A549 (cell line): ENCODE measurements at places on chromosomes 11 and 22.

DNA sequence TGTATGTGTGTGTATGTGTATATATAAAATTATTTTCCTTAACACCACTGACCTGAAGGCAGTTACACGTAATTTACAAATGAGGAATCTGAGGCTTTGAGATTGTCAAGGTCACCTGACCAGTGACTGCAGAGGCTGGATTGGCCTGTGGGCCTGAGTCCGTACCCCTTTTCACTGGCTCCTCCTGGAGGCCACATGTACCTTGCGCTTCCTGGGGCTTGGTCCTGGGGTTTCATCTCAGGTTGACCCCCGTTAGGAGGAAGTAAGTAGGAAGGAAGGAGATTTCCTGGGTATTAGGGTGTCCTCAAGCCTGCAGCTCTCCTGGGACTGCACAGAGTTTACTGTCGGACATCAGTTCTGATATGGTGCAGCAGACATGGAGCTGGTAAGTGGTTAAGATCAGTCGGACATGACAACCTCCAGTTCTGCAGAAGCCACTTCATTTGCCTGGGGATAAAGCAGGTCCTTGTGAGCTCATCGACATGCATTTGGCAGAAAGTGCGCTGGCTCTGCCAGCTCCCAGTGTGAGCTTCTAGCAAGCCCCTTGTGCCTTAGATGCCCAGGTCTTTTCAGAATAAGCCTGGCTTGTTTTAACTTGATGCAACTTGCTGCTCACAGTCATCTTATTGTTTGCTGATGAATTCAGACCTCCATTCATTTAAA, 36.6 kb downstream of the ST3GAL4 start:
- peak; percentile 14 for DNase-seq

DNA sequence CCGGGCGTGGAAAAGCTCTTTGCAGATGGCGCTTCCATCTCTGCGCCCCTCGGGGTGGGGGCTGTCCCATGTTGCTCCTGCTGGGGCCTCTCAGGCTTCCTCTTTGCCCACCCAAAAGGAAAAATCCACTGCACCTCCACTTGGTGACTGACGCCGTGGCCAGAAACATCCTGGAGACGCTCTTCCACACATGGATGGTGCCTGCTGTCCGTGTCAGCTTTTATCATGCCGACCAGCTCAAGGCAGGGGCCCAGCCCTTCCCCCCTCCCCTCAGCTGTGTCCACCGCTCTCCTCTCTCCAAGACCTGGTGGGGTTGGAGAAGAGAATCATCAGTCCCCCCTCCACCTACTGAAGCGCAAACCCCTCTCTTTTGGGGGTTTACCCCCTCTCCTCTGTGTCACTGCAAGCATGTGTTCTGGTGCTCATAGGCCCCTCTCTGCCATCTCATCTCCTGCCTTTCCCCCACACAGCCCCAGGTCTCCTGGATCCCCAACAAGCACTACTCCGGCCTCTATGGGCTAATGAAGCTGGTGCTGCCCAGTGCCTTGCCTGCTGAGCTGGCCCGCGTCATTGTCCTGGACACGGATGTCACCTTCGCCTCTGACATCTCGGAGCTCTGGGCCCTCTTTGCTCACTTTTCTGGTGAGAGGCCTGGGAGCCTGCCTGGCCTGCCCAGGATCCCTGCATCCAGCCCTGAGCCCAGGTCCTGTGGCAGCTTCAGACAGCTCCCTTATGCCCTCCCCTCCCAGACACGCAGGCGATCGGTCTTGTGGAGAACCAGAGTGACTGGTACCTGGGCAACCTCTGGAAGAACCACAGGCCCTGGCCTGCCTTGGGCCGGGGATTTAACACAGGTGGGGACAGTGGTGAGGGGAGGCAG, 1.8 kb downstream of the LARGE2 start:
- no peak for DNase-seq

DNA sequence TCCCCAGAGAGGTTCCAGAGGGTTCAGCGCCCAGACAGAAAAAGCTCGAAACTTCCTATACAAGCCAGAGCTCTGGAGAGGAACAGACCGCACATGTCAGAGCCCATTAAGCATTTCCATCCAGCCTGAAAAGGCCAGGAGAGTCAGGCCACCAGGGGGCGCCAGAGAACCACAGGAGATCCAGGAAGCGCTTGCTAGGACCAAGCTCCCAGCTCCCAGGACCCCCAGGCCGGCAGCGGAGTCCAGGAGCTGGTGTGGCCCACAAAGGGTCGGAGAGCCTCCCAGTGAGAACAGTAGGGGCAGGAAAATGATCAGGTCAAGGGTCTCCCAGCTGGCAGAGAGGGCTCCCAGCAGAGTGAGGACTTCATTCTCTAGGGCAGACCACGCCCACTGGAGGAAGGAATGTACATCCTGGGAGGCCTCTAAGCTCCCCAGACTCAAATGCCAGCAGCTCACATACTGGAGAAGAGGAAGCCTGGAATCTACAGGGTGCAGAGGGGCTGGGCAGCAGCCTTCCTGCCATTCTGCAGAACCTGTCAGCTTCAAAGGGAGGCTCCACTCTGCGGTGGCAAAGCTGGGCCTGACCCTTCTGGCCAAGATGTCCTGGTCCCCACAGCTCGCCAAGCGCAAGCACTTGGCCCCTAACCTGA, 2.1 kb upstream of the MEI1 start:
- peak; percentile 80 for DNase-seq

DNA sequence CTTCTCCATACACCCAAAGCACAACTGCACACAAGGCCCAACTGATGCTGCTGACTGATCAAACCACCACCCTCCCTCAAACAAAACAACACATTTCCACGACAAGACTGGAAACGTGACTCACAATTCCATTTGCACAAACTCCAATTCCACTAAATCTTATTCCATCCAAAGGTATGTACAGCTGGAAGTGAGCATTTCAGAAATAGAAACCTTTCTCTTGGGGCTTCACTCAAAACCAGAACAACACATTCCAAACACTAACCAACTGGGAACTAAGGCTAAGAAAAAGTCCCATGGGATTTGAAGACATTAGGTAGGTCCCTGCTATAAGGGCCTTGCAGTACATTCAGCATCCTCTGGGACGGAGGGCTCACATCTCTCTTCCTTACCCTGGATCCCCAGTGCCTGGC, 19.6 kb downstream of the MORC2 start:
- DNase-seq = peak; percentile 8

GRCh38 chr11:85316967-85317366, 310.2 kb downstream of the DLG2 start:
- DNase-seq = peak; percentile 85

GRCh38 chr11:59012398-59013265, 73.3 kb downstream of the GLYATL1 start:
- no peak for DNase-seq

DNA sequence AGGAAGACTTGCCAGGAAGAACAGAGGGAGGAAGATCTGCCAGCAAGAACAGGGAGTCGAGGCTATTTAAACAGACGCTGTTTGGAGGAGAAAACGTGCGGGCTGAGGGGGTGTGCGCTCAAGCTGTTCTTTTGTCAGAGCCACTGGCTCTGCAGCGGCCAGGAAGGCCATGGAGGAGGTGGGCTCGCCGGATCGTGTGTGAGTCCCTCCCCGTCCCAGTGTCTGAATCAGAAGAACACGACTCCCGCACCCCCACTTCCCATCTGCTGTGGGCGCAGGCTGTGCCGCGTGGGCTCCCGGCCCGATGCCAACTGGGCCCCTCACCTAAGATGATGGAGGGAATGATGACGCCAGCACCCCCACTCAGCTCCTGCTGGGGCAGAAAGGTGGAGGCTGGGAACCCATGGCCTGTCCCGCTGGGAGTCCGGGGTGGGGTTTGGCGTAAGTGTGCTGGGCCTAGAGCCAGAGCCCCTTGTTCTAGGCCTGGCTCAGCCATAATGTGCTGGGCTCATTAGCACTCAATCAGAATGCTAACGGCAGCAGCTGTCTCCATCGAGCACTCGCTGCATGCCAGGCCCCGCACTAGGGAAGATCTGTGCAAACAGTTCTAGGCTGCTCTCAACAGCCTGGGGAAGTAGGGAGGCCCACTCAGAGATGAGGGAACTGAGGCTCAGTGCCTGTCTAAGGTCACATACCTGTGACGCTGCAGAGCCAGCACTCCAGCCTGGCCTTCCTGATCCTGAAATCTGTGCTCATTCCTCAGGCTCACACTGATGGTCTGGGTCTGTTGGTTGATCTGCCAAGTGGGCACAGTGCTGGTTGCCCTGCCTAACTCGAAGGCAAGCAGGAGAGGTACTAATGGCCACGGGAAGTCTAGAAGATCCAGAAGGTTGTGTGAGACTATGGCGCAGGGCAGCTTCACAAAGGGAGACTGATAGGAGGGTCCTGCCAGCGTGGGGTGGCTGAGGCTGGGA, 11.5 kb downstream of the NPTXR start:
- no peak for DNase-seq

GRCh38 chr11:33692541-33692940, 8.1 kb downstream of the C11orf91 start:
- DNase-seq = no peak

DNA sequence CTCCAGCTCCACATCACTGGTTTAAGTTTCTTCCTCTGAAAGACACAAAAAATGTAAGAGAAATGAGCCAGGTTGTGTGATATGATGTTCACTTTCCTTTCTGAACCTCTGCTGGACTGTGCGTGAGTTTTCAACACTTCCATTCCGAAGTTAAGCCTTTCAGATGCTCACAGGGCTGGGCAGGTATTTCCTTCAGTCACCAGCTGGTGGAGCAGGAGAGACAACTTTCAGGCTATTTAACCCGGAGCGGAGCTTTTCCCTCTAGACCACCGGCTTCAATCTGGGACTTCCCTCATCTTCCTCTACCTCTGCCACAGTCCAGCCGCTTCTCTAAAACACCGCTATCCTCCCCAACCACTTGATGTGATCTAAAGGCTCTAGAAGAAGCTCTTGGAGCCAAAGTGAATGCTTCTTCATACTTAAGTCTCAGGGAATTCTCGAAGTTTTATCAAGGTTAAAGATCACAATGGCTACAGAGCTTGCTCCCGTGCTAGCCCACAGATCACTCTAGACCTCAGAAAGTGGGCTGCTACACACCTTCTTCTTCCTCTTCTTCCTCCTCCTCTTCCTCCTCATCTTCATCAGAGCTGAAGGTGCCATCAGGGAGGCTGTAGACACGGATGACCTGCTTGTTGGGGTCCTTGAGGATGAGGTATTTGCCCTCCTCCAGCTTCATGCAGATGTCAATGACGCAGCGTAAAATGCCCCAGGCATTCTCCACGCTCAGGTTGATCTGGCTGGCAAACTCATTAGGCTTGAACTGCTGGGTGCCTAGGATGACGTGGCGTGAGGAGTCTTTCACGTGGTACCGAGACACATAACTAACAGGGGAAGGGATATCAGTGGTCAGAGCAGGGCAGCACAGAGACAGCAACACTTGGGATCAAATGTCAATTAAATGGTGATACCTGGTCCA, 4.4 kb upstream of the FOXRED2 start:
- DNase-seq = peak; percentile 52

DNA sequence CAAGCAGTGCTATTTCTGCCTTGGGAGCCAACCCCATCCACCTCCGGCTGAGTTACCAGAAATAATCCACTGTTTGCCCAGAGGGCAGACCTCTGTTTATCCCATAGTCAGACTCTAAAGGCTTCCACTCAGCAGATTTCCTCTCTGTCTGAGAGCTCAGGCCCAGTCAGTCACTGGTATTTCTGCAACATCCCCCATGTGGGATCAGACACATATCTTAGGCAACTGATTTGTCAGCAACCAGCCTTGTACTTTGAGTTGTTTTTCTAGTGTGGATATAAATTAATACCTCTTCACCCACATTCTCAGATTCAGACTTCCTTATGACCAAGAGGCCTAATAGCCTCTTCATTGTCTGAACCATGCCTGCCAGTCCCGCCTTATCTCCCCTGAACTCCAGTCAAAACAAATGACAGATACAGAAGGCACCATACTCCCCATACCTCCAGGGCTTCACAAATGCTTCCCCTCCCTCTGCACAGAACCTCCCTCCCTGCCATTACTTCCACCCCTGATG, 193.6 kb downstream of the FAM76B start:
- no peak for DNase-seq

DNA sequence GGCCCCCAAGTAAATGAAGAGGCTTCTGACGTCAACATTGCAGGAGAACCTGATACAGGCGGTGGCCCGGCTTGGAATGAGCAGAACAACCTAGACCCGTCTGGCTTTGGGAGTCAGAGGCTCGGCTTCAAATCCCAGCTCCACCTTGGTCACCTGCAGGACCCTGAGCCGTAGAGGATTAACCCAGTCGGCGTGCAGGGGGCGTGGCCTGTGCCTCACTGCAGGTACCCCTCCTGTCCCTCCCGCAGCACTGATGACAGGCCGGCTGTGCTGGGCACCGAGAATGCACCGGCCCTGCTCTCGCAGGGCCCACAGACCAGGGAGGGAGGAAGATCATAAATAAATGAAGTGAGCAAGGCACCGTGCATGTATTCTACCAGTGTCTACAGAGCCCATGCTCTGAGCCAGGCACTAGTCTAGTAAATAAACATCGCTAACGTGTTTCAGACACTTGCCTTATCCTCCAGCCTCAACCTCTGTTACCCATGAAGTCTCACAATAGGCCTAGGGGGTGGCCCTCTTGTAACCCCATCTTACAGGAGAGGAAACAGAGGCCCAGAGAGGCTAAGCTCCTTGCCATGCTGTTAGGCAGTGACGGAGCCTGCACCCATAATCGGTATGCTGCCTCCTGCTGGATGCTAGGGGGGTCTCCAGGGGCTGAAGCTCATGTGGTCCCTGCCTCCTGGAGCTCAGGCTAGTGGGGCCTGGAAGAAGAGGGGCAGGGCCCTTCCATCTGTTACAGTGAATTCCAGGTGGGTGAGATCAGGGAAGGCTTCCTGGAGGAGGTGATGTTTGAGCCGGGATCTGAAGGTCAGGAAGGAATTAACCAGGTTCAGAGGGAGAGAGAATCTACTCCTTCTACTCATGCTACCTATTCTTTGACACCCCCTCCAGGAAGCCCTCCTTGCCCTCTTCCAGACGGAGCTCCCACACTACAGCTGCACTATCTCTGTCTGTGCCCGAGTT, 53.4 kb downstream of the RTL6 start:
- DNase-seq = no peak

GRCh38 chr22:45226503-45227186, 14.0 kb downstream of the KIAA0930 start:
- DNase-seq = no peak

- no peak for DNase-seq
Observed at GRCh38 chr11:13680501-13681264, 12.2 kb downstream of the FAR1 start.

DNA sequence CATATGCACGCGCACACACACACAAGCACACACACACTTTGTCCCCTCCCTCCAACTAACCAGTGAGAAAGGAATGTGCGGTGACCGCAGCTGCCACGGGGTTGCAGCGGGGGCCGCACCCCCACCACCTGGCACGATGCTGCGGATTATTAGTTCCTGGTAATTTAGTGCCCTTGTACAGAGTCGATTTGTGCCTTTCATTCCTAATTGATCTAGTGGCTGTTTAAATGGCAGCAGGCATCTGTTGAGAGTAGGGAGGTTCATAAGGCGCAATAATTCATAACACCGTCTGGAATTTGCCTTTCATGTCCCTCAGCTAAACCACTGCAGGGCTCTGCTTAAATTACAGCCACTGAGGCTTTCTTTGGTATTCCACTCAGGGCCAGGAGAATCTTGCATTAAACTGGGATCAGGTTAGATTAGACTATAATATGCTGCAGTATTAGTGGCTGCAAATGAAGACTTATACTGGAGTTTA, 113.7 kb downstream of the FEZ1 start:
- no peak for DNase-seq
